ENCODE measurements at places on chromosomes 7 and 10.
A peak's percentile ranks its signal among the peaks of the same experiment; 100 is the strongest.

GRCh38 chr10:7955446-7955845 lies 99.0 kb upstream of the GATA3 start:
- DNase-seq = no peak

DNA sequence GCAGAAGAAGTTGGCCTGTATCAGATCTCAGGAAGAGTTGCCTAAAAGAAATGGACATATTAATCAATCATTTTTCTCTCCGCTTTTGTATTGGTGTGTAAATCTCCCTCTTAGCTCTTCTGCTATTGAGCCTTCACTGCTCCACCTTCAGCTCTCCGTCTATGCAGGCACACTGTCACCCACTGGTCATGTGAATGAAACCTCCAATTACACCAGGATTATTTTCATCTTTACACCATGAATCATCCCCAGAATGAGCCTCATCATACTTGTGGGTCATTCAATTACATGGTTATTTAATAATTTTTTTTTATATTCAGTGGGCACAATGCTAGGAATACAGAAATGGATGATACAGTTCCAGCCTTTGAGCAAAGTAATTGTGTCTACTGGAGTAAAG lies 92.6 kb downstream of the LRRC4 start:
- DNase-seq = no peak

DNA sequence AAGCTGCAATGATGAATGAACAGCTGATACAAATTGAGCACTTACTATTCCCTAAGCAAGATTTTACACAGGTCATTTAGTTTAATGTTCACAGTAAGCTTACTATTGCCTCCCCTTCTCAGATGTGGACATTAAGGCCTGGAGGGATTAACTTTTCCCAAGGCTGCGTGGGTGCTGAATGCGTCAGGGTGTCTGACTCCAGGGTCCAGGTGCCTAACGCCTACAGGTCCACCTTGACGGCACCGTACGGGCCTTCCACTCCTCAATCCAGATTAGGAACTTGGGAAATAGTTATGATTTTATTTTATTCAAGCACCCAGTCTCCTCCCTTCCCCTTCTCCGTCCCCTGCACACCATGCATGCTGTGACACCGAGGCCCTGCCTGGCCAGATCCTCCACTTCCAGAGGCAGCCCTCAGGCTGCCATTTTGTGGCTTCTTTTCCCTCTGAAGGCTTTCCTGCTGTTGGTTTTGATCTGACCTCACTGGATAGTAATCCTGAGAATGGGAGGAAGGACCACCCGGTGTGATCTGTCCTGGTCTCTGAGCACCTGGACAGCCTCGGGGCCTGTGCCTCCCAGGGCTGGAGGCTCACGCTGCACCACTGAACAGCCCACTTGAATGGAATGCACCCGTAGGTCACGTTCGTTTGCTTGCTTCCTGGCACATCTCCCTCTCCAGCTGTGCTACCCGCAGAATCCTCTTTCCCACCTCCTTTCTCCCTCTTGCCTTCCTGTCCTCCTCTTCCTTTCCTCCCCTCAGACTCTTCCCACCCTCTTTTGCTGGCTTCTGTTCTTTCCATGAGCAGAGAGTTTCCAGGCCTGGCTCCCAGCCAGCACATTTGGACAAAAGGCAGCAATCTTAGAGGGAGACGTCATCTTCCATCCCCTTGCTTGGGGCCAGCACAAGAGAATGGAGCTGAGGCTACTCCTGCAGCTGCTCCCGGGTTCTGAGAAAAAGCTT lies 14.4 kb downstream of the DENND2A start:
- no peak for DNase-seq

GRCh38 chr7:111413739-111414138 lies 148.6 kb downstream of the IMMP2L start:
- DNase-seq = no peak

DNA sequence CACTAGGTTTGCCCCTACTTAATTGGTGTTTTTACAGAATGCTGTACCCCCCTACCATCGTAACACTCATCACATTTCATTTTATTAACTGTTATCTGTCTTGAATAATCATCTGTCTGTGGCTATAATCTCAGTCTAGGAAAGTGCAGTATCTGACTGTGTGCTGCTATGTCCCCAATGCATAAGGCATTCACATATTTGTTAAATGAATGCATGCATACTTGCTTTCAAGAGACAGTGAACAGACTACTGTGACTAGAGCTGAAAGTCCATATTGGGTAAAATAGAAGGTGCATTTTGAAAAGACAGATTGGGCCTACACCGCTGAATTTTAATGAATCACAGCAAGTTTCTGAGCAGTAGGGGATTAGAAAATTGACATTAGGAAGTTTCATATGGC lies 112.3 kb downstream of the ARHGAP12 start:
- DNase-seq = no peak

DNA sequence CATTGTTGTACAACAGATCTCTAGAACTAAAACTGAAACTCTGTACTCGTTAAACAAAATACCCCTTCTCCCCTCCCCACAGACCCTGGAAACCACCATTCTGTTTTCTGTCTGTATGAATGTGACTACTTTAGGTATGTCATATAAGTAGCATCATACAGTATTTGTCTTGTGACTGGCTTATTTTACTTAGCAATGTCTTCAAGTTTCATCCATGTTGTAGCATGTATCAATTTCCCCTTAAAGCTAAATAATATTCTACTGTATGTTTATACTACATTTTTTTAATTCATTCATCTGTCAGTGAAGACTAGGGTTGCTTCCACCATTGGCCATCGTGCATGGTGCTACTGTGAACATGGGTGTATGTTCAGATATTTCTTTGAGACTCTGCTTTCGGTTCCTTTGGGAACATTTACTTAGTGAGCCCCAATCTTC lies 71.2 kb upstream of the RPA3 start:
- DNase-seq = no peak

DNA sequence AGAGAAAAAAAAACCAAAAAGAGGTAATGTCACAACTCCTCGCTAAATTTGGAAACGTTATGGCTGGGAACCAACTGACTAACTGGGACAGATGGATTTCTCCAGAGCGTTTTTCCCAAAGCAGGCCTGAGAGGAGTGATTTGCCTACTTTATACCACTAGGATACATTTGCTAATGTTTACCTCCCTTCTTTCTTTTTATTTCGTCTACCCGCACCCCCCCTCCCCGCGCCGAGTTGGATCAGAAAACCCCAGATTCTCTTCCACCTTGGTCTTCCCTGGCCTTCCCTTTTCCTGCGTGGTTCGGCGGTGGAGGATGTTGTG lies 7.2 kb downstream of the CPA2 start:
- DNase-seq = no peak

- DNase-seq = no peak
These were observed 39.0 kb downstream of the AKR1B1 start for GRCh38 chr7:134419875-134420274.

DNA sequence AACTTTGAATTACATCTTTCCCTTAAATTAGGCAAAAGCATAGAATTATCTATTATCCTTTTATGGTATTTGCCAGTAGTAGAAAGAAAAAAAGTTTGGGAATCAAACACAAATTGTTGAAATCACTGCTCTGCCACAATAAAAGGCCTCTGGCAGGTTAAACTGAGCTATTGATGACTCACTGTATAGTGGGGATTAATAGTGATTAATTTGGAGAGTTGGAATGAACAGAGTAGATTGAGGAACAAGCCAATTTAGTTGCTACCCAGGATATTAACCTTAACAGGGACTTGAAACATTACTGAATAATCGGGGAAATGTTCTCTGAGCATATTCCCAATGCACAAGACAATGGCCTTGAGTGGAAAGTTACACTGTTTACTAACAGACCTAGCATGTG lies 33.1 kb downstream of the MASTL start:
- DNase-seq = no peak

DNA sequence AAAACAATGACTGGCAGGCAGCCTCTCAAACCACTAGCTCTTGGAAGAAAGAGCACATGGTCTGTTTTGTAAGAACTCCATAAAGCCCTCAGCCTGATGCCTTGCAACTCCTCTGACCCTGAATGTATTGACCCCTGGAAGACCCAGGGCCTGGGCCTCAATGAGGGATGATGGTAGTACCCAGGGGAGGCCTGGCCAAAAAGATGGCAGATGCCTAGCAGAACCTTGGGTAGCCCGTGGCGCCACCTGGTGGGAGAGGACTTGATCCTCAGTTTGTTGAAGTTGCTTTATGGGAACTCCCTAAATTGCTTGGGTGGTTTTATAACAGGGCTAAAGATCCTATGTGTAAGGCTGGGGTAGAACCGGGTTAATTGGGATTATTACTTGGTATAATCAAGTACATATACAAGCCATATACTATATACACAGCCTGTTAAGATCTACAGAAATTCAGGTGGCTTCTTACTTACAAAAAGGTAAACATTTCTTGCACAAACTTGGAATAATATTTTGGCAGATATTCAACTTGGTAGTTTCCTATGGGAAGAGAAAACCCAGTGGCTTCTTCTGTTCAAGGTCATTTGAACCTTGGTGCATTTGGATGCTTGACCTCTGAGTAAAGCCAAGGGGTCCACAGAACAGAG lies 95.8 kb upstream of the CACUL1 start:
- peak; percentile 71 for DNase-seq
